ENCODE measurements at places on chromosomes 3 and 15.

GRCh38 chr3:142337994-142338393 lies 109.8 kb downstream of the XRN1 start:
- no peak for DNase-seq

DNA sequence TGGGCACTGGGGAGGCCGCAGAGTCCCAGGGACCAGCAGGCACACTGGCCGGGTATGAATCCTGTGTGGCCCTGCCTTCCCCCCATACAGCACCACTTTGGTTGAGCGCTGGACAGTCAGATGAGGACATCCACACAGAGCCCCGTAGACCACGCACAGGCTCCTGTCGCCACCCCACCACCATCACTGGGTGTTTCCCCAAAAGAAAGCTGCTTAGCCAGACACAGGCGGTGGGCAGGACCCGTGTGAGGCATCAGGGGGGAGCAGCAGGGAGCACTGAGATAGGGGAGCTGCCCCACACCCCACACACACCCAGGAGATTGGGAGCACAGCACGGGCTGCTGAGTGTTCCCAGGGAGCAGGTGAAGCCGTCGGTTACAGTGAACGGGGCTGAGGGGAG lies 42.4 kb upstream of the SLC41A3 start:
- no peak for DNase-seq

DNA sequence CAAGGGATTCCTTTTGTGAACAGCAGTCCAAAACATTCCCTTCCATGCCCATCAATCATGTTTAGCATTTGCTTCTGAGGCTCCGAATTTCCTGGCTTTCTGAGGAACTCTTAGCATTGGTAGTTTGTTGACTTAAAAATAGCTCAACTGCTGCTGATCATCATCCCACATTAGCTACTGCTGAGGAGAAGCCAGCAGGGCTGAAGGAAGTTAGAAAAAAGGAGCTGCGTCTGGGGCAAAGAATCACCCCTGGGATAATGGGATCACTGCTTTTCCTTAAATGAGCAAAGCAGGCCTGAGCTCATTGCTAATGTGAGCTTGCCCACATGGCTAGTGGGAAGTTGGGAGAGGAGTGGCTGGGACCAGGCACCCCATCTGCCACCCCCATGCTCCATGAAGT lies 39.8 kb downstream of the CYP19A1 start:
- DNase-seq, result no peak

DNA sequence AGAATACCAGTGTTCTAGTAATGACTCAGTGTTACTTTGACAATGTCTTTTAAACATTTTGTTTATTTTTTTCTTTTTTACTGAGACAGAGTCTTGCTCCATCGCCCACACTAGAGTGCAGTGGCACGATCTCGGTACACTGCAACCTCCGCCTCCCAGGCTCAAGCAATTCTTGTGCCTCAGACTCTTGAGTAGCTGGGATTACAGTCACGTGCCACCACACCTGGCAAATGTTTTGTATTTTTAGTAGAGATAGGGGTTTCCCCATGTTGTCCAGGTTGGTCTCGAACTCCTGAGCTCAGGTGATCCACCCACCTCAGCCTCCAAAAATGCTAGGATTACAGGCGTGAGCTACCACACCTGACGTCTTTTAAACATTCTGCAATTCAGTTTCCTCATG lies 15.7 kb downstream of the AQR start:
- no peak for DNase-seq

- no peak for DNase-seq
Measured at GRCh38 chr15:69656271-69657030, 203.8 kb downstream of the RPLP1 start.

Data from activated CD4-positive, CD25-positive, alpha-beta regulatory T cell (primary cell).